ENCODE measurements at places on chromosomes 5 and 9. TPM values are rescaled to one million over a fixed set of nuclear protein-coding genes. Genes with fewer than 3 reads are reported as not detected.
A peak's percentile ranks its signal among the peaks of the same experiment; 100 is the strongest.

GRCh38 chr9:131024978-131025868 is 16.2 kb downstream of the LAMC3 start:
- no peak for DNase-seq

DNA sequence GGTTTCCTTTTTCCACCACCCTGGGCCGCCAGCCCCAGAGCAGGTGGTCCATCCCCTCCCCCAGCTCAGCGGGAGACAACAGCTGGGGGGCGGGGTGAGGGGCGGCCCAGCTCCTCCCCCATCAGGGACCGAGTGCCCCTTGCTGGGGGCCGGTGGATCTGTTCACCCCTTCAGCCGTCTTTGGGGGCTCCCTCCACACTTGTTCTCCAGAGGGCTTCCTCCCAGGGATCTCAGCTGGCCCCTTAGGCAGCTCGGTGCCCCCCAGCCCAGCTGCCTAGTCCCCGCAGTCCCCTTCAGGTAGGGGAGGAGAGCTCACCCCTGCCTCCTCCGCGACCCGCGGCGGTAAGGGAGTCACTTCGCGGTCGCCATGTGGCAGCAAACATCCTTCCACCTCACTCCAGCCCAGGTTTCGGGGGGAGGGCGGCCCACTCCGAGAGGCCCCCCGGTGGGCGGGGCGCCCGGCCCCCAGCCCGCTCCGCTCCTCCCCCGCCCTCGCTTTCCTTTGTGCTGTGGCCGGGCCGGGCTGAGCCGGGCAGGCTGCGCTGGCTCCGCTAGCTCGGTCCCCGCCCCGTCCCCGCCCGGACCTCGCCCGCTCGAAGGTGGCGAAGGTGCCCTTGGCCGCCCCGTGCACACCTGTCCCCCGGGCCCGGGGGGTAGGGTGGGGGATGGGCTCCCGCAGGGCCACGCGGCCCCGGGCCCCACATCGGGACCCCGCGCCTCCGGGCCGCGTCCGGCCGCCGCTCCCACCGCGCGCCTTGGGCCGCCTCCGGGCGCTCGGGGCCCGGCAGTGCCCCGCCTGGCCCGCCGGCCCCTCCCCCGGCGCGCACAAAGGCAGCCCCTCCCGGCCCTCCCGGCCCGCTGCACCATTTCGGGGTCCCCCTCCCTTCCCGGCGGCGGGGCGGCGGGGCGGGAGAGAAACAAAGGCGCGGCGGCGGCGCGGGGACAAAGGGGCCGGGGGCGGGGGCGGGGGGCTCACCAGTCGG is 683 bp downstream of the DBN1 start:
- DNase-seq: peak; percentile 46

- DNase-seq: no peak
Measured at GRCh38 chr5:53473633-53474032, 6.8 kb upstream of the FST start.

DNA sequence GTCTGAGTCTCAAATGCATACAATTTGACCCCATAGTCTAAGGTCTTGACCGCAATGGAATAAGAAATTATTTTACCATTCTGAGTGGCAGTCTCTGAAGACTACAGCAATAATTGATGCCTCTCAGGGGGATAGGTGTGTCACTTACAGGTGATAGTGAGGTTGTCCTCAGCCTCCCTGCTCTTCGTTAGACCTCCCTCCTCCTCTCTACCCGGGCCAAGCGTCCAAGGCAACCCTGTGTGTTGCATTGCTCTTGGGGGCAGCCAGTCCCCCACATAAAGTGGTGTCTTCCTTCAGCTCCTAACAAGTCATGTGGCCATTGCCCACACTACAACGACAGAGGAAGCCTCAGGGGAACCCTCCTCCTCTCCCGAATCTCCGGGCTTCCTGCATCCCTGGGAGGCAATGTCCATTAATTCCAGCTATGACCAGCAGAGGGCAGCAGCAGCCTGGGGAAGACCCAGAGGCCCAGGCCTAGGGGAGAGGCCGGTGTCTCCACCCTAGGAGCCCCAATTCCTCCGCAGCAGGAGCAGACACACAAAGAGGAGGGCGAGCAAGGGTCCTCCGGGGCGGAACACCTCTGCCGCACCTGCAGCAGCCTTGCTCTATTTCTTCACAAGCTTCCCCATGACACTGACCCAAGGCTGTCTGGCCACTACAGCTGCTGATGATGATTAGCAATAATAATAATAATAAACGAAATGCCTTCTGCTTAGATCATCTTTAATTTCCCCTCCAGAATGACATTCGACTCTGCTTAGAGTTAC is 134.8 kb downstream of the KCNIP1 start:
- peak; percentile 68 for DNase-seq

ADCY2 gene
- not detected for total RNA-seq

GRCh38 chr5:156936972-156937371 is 26.1 kb downstream of the TIMD4 start:
- DNase-seq: no peak

FCN1 gene
- not detected for total RNA-seq

- no peak for DNase-seq
Measured at GRCh38 chr9:133959171-133959570, 33.0 kb downstream of the VAV2 start.

- DNase-seq: no peak
Measured at GRCh38 chr5:142125963-142126362, 17.4 kb downstream of the NDFIP1 start.

PRR7 gene
- total RNA-seq: 1.2 TPM

DNA sequence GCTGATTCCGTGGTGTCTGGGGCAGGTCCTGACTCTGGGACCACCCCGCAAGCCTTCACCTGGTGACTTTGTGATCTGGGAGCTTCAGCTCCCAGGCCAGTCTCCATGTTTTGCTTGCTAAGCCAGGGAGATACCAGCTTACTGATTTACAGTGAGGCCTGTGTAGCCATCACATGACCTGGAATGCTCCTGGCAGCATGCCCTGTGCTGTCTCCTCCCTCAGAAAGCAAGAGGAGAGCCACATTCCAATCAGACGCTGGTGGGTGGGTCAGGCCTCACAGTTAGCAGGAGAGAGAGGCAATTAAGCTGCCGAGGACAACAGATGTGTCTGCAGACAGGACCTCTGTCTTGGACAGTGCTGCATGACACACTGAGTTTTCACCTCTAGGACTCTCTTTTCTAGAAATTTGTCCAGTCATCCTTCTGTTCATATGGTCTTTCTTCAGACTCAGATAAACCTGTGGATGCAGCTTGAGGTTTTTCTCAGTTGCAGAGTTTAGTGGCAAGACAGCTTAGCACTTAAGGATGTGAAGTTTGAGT is 24.4 kb upstream of the GRPEL2 start:
- peak; percentile 93 for DNase-seq

CFAP90 gene
- total RNA-seq: not detected

GRCh38 chr9:87803623-87804345 is 77.9 kb downstream of the CTSL start:
- DNase-seq: no peak

- DNase-seq: peak; percentile 7
Measured at GRCh38 chr5:54275361-54275760, 35.0 kb downstream of the ARL15 start.
